ENCODE measurements at places on chromosomes 3 and 15.

- DNase-seq: peak; percentile 66
Measured at GRCh38 chr15:52255008-52255407, 40.6 kb downstream of the MYO5C start.

DNA sequence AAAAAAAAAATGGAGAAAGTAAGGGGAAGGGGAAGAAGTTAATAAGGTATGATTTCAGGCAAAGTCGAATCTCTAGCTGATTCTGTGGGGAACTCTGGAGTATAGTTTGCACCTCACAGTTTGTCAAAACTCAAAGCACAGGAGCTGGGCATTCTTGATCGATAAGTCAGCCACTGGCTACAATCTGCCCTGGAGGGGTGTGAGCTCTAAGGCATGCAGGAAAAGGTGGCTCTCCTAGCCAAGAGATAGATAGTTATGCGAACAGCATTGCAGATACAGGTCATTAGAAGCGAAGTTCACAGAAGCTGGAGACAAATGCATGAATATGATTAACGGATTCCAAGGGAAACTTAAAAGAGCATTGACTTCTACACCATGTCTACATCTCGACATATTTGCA, 952.6 kb downstream of the AGBL1 start:
- DNase-seq: no peak

- DNase-seq: no peak
Measured at GRCh38 chr15:70267306-70267705, 169.6 kb upstream of the TLE3 start.

GRCh38 chr3:8529181-8529637, 27.6 kb downstream of the LMCD1 start:
- DNase-seq: no peak

DNA sequence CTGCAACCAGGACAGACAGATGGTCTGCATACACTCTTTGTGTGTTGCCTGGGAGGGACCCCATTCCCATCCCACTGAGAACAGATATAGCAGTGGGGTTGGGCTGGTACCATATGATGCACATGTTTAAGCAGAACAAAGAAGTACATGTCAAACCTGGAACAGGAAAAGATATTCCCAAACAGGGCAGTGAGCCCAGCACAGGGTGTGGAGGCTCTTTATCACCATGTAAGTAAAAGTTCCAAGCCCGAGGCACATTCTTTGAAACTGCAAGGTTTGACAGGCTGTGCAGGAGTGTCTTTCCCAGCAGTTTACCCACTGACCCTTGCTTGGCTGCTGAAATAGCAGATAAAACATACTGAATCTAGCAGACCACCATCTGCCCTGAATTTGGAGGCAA, 5.3 kb upstream of the ZNF445 start:
- no peak for DNase-seq

- no peak for DNase-seq
Measured at GRCh38 chr15:101667881-101668280, 15.7 kb upstream of the TM2D3 start.

DNA sequence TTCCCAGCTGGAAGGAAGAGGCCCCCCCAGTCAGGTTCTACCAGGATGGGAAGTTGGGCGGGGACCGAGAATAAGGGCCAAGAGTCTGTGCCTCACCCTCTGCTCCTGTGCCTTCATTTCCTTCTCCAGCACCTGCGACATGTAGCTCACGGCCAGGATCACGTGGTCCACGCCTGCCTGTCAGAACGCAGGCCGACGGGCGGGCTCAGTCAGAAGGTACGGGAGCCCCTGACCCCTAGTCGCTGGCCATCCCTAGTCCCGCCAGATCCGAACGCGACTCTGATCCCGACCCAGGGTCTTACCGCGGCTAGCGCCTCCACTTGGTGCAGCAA, 489 bp downstream of the GMPPB start:
- DNase-seq: peak; percentile 24

GRCh38 chr3:151210676-151211381, 7.8 kb upstream of the GPR171 start:
- no peak for DNase-seq
